ENCODE measurements at places on chromosomes 13 and 19.

DNA sequence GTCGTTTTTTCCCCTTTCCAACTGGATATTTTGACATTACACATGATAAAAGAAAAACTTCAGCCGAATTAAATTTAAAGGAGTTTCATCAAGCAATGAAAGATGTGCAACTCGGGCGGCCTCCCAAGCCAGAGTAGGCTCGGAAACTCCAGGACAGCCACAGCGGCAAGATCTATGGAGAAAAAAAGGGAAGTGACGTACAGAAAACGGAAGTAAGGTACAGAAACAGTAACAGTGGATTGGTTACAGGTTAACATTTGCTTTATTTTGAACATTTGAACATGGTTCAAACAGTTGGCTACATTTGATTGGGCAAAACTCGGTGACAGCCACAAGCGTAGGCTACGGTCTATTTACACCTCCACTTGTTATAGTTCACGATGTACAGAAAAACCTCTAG lies 30.5 kb upstream of the FAM124A start:
- DNase-seq = no peak

- DNase-seq = no peak
Observed at GRCh38 chr19:4930664-4931063, 21.4 kb downstream of the UHRF1 start.

GRCh38 chr19:51367255-51367564 lies 1.0 kb upstream of the ETFB start:
- DNase-seq = no peak

GRCh38 chr19:18298601-18299000 lies 17.2 kb upstream of the JUND start:
- no peak for DNase-seq

GRCh38 chr13:46896341-46897137 lies at the start of gene HTR2A:
Gene HTR2A, minus strand, starts transcription at chr13:46897053. Its CDS starts 1,147 bp downstream, at chr13:46895906.
- peak; percentile 87 for DNase-seq

DNA sequence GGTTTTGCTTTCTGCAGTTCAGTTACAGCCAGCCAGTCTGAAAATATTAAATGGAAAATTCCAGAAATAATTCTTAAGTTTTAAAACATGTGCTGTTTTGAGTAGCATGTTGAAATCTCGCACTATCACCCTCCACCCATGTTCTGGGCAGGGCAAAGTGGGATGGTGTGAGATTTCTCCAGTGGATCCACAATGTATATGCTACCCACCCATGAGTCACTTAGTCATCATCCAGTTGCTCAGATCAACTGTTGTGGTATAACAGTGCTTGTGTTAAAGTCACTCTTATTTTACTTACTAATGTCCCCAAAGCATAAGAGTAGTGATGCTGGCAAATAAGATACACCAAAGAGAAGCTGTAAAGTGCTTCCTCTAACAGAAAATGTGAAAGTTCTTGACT lies 56.4 kb downstream of the CYSLTR2 start:
- no peak for DNase-seq

GRCh38 chr13:46295491-46296114 lies 83.9 kb downstream of the LRRC63 start:
- DNase-seq = no peak

- DNase-seq = no peak
Observed at GRCh38 chr13:48475230-48475629, 57.6 kb downstream of the RCBTB2 start.

GRCh38 chr19:55472463-55472862 lies 4.0 kb upstream of the ZNF628 start:
- no peak for DNase-seq

DNA sequence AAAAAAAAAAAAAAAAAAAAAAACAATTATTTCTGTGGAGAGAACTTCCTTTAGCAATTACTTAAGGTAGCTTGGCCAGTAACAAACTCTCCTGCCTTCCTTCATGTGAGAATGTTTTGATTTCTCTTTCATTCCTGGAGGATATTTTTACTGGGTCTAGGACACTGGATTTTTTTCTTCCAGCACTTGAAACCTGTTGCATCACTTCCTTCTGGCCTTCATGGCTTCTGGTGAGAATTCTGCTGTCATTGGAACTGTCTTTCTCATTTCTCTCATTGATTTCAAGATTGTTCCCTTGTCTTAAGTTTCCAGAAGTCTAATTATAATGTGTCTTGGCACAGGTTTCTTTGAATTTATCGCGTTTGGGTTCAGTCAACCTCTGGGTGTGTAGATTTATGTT lies 19.3 kb upstream of the RAB20 start:
- no peak for DNase-seq

DNA sequence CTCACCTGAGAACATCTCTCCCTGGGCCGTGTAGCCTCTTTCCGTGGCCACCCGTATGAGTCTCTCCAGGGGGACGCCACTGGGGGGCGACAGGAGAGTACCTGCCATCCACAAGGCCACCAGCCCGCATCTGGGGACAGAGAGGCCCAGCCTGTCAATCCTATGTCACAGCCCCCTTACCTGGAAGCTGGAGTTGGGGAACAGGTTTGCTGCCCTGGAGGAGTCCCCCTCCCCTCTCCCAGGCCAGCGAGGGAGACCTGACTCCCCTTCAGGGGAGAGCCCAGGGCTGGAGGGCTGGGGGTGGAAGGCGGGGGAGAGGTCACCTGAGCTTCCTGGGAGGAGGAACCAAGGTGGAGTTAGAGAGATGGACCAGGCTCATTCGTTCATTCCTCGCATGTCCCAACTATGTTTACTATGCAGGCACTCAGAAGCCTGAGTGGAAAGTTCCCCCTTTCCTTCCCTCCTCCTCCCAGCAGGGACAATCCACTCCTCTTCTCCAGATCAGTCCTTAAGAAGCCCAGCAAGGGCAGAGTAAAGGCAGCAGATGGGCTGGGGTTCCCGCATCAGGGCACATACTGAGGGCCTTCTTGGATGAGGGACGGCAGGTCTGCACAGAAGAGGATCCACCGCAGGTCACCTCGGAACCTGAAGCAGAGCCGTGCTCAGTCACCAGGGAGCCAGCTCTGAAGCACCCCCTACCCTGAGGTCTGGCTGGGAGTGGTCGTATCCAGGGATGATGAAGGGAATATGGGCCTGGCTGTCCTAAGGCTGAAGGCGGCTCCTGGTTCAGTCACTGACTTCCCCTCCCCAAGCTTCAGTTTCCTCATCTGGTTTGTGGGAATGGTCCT lies 5.5 kb downstream of the ACTMAP start:
- DNase-seq = no peak

- DNase-seq = no peak
Observed at GRCh38 chr19:15279326-15279904, 47.2 kb upstream of the EPHX3 start.

- no peak for DNase-seq
Observed at GRCh38 chr19:19820774-19821320, 703 bp downstream of the ZNF506 start.

DNA sequence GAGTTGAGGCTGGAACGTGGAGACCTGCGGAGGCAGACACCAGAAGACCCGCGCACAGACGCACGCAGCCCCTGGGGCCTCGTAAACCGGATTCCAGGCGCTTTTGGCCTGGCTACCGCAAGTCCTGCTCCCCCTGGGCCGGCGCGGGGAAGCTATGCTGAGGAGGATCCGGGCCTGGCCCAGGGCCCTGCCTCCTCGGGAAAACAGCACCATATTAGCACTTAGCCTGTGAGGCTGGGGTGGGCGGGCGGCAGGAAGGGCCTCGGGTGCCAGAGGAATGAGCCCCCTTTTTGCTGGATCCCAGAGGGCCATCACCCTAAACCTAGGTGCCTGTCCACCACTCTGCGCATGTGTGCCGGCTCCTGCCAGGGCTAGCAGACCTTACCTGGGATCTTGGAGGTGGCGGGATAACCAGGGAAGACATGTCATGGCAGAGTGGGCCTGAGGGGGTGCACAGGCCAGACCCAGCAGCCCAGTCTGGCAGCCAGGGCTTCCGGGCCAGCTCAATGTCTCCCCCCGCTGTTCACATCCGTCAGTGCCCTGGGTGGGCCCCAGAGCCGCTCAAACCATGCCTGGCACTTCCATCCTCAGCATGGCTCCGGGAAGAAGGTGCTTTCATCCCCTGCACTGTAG lies 7.3 kb downstream of the ELOF1 start:
- no peak for DNase-seq

- no peak for DNase-seq
Observed at GRCh38 chr13:98519976-98520375, 56.9 kb downstream of the STK24 start.

- DNase-seq = no peak
Observed at GRCh38 chr19:48502350-48503018, 9.2 kb downstream of the LMTK3 start.

- no peak for DNase-seq
Observed at GRCh38 chr13:31903111-31903815, 128.3 kb upstream of the FRY start.

- no peak for DNase-seq
Observed at GRCh38 chr13:25816239-25816638, 235.6 kb downstream of the SHISA2 start.

DNA sequence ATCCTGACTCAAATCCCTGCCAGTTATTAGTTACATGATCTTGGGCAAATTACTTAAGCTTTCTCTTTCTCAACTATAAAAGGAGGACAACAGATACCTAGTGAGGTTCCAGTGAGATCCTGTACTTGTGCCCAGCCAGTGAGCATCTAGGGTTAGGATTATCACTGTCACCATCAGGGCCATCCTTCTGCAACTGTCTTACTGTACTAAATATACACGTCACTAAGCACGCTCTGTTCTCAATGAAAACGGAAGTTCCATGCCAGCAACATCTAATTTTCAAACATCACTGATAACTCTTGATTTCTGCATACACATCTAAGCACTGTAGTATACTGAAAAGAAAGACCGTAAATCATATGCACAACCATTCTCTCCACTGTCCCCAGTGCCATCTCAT lies 70.0 kb downstream of the FOXO1 start:
- no peak for DNase-seq

GRCh38 chr19:39745643-39746042 lies 7.8 kb upstream of the CLC start:
- no peak for DNase-seq

DNA sequence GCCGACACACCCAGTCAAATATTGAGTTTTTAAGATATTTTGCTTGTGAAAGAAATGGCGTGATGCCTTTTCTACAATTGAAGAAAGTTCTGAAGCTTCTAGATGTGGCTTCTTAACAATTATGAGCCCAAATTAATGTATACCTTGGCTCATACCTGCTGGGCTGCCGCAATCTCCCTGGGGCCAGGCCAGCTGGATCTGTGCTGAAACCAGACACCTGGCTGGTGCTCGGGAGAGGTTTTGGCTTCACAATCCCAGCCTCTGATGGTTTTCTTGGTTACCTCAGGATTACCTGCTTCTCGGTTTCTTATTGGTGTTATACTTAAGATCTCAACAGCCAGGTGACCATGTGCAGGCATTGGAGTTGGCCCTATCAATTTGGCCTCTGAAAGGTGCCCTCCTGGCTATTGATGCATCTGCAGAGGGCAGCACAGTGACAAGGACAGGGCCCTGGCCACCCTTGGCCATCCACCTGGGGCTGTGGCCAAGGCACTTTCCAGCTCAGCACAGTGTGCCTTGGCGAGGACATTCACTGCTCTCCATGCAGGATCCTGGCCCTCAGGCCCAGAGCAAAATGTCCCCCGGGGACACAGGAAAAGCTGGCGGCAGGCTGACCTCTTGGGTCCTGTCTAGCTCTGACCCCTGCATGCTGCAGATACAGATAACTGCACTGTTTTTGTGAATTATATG lies 305.0 kb downstream of the ZNF536 start:
- DNase-seq = no peak

GRCh38 chr13:35789335-35790165 lies 313.1 kb upstream of the MAB21L1 start:
- peak; percentile 49 for DNase-seq

GRCh38 chr19:29402563-29402962 lies 123.2 kb upstream of the VSTM2B start:
- no peak for DNase-seq

GRCh38 chr19:29483944-29484581 lies 41.7 kb upstream of the VSTM2B start:
- no peak for DNase-seq

DNA sequence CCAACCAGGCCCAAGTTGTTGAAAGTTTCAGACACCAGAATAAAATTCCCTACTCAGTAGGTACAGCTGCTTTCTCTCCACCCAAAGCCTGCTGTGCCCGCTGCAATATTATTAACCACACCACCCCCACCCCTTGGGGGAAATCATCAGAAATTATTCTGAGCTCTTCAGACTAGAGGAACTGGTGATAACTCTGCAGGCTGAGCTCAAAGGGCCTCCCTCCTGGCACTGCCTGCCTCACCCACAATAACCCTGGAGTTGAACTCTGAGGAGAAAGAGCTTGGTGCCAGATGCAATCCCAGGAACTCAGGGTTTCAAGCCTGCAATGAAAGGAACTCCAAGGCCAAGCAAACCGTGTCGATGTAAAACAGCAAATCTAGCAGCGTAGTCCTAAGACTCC lies 381.7 kb upstream of the ZNF507 start:
- DNase-seq = no peak

DNA sequence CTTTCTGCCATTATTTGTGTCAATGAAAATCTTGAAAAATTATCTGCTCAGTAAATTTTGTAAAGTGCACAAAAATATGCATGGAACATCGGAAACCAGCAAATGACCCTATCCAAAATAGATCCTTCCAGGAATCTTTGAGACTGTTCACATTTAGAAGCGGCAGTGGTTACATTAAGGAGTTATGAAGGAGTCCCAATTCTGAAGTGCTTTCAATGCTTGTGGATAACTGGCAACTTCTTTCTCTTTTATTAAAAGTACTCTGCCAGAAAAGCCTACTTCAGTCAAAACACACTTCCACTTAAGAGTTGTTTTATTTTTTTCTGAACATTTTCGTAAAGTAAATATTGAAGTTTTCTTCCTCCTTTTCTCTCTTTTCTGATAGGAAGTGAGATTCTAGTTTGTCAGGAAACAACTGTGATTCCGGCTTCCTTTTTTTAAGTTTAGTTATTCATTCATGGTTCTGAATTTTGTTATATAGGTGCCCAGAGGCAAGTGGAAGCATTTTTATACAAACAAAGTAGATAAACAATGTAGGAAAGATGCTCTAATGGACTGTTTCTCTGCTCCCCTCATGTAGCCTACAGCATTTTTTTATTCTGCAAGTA lies 83.5 kb downstream of the PCDH9 start:
- DNase-seq = no peak

GRCh38 chr13:48299591-48299990 lies 4.0 kb upstream of the RB1 start:
- DNase-seq = no peak

GRCh38 chr13:24272452-24273161 lies 36.8 kb upstream of the C1QTNF9 start:
- peak; percentile 40 for DNase-seq

GRCh38 chr19:40410030-40410389 lies 3.2 kb downstream of the PRX start:
- no peak for DNase-seq

- DNase-seq = no peak
Observed at GRCh38 chr13:25929816-25930215, 122.0 kb downstream of the SHISA2 start.

- no peak for DNase-seq
Observed at GRCh38 chr13:63938851-63939250, 2523.2 kb upstream of the PCDH20 start.
